ENCODE measurements at places on chromosomes 11 and 22.

DNA sequence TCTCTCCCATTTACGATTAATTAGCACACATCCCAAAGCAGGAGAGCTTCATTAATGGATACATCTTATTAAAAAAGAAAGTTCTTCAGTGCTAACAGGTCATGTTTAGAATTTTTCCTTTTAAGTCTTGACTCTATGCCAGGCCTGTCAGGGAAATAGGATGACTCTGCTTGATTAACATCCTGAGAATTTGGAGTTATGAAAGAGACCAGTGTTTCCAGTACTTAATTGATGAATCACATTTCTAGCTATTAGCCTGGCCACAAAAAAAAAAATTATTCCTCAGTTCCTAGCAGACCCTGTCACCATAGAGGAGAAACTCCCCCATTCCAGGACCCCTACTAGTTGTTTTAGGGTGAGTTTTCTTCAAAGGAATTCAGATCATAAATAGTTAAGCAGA lies 23.6 kb upstream of the ME3 start:
- DNase-seq, result peak; percentile 67

- DNase-seq, result no peak
Observed at GRCh38 chr11:12103411-12104225, 6.8 kb upstream of the MICAL2 start.

DNA sequence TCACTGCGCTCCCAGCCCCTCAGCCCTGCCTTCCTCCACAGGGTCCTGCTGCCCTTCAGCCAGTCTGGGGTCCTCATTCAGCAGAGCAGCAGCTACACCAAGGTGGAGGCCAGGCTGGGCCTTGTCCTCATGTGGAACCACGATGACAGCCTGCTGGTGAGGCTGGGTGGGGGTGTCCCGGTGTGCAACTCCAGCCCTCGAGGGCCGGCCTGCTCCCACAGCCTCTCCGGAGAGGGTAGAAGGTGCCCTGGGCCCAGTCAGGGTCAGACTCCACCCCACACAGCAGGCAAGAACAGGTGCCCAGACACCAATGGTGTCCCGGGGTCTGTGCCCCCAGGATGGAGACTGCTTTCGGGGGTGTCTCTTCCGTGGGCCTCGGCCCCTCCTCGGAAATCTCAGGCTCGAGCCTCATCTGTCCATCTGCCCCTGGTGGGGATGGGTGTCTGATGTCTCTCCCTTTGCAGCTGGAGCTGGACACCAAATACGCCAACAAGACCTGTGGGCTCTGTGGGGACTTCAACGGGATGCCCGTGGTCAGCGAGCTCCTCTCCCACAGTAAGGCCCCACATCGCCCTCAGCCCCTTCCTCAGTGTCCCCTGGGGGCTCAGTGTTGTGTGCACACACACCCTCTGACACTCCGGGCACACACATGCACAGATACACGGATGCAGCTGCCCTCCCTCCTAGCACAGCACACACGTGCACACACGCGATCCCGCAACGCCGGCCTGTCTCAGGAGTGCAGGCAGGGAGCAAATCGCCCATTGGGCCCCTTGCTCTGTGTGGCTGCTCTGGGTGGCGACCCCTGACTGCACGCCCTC lies 4.9 kb downstream of the MUC5AC start:
- DNase-seq, result no peak

- no peak for DNase-seq
Observed at GRCh38 chr22:19805821-19806212, 45.2 kb downstream of the TBX1 start.

DNA sequence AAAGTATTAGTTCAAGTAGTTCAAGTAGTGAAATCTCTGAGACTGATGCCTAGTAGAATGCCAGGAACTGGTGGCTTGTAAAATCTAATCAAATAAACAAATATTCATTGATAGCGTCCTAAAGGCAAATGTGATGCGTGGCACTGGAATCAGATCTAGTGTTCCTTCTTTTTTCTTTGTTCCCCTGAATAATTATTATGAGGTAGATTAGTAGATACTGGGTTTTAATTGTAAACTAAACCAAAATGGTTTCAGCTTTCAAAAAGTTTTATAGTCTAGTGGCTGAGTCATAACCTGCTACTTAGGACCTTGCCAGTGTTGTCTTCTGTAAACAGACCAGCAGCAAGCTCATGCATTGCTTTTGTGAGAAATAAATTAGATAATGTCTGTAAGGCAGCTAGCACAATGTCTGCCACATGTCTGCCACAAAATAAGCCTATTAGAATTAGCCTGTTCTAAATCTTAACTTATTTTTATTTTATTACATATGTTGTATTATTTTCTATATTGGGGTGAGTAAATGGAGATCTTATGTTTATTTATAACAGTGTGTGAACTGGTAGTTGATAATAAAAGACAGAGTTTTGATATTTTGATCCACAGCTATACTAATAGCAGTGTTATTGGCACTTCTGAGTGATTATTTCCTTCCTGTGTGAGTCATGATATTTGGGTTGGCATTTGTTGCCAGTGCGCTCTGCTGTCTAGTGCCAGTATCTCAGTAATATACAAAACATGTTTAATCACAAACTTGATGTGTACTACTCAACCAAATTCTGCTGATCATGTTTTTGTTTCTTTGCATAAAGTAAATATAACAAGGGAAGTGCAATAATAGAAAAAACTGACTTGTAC lies 135.7 kb downstream of the TMEM135 start:
- DNase-seq, result peak; percentile 92

GRCh38 chr22:44683237-44683636 lies 18.8 kb upstream of the PRR5 start:
- no peak for DNase-seq

GRCh38 chr22:29629903-29630516 lies 26.6 kb downstream of the NF2 start:
- DNase-seq, result no peak

- no peak for DNase-seq
Observed at GRCh38 chr11:63766531-63767235, 1.9 kb downstream of the ZFTA start.

- peak; percentile 85 for DNase-seq
Observed at GRCh38 chr11:70233511-70233934, 30.4 kb downstream of the FADD start.

- no peak for DNase-seq
Observed at GRCh38 chr11:23543651-23544222, 683.5 kb upstream of the CCDC179 start.

GRCh38 chr11:34380696-34381095 lies 22.9 kb upstream of the ABTB2 start:
- no peak for DNase-seq

DNA sequence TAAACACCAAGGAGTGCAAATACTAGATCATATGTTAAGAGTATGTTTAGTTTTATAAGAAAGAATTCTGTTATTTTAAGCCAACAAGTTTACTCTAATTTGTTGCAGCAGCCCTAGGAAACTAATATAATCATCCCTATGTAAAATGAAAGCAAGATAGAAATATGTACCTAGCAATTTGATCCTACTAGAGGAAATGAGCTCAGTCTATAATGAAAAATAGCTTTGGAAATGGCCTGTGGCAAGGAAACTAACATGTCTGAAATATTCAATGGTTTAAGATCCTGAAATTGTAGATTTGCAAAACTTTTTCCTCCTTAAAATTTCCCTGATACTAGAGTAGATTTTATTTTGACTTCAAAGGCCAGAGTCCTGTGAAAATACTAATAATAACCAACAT lies 112.7 kb upstream of the SLC5A12 start:
- DNase-seq, result no peak

GRCh38 chr11:87215236-87215635 lies 177.5 kb downstream of the TMEM135 start:
- no peak for DNase-seq

GRCh38 chr11:32426819-32427615 lies 8.3 kb downstream of the WT1 start:
- no peak for DNase-seq

DNA sequence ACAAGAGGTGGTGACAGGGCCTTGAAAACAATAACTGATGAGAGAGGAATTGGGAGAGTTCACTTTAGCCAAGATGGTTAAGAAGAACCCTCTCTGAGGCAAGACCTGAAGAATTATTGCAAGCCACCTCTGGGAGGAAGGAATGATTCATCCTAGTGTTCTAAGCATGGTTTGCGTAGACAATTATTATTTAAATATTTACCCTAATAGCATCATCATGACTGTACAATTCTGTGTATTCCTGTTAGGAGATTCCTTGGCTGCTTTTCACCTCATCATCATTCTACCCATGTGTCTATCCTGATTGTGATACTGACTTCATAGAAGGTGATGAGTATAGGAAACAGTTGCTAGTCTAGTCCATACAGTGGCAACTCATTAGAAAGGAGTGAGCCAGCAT lies 264.4 kb downstream of the DDX10 start:
- peak; percentile 39 for DNase-seq

GRCh38 chr11:131644204-131644795 lies 273.9 kb downstream of the NTM start:
- peak; percentile 34 for DNase-seq

DNA sequence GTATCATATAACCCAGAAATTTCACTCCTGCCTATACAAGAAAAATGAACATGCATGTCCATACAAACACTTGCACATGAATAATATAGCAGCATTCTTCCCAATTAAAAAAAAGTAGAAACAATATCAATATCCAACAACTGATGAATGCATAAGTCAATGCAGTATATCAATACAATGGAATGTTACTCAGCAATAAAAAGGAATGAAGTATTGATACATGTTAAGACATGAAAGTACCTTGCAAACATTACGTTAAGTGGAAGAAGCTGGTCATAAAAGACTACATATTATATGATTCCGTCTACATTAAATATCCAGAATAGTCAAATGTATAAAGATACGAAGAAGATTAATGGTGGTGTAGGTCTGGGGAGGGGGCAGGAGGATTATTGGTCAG lies 73.9 kb upstream of the DRD2 start:
- DNase-seq, result no peak

DNA sequence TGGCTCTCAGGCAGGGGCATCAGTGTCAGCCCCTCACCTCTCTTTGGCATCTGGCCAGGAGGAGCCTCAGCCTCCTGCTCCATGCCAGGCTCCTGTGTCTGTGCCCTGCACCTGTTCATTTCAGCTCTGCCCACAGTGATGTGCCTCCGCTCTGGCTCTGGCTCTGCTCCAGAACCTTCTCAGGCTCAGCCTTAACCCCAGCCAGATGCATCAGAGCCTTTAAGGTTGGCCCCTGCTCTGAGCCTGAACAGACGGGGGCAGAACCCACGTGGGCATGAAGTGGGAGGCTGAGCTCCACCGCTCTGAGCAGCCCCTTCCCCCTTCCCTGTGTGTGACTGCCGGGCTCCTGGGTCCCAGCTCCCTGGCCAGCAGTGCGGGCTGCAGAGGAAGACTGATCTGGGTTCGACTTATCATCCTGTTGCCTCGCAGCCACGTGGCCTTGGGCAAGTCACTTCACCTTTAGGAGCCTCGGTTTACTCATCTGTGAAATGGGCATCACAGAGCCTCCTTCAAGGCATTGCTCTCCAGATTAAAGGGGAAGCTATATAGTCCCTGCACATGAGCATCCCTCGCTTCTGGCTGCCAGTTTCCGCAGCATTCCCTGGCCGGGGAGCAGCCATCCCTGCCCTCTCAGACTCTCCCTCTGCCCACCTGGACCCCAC lies 44.7 kb upstream of the RTL6 start:
- no peak for DNase-seq

GRCh38 chr11:14541192-14541947 lies 21.2 kb upstream of the PSMA1 start:
- no peak for DNase-seq

GRCh38 chr11:117807482-117808327 lies 10.7 kb upstream of the DSCAML1 start:
- DNase-seq, result peak; percentile 39

DNA sequence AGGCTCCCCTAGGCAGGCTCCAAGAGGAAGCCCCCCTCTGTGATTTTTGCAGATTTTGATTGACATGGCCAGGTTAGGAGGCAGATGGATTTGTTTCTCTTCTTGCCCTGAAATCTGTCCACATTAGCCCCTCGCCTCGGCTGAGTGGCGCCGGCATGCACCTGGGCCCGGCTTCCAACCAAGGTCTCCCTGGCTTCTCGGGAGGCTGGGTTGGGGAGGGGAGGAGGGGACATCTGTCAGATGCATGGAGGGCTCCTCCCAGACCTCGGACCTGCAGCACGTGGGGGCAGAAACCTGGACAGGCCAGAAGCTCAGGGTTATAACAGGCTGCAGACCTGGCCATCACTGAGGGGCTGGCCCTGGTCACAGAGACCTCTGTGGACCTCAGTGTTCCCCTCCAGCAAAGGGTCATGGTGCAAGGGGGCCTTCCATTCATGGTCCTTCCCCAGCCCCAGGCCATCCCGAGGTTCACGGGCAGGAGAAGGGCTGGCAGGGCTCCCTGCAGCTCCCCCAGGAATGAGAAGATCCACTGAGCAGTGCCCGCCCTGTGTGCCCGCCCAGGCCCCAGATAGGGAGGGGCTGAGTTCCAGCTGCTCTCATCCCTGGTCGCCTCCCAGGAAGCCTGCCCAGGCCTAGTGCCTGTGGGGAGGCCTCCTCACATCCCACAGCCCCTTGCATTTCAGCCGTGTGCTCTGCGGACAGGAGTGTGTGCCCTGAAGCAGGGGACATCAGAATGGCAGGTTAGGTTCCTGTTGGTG lies 747.8 kb downstream of the BRD1 start:
- no peak for DNase-seq

DNA sequence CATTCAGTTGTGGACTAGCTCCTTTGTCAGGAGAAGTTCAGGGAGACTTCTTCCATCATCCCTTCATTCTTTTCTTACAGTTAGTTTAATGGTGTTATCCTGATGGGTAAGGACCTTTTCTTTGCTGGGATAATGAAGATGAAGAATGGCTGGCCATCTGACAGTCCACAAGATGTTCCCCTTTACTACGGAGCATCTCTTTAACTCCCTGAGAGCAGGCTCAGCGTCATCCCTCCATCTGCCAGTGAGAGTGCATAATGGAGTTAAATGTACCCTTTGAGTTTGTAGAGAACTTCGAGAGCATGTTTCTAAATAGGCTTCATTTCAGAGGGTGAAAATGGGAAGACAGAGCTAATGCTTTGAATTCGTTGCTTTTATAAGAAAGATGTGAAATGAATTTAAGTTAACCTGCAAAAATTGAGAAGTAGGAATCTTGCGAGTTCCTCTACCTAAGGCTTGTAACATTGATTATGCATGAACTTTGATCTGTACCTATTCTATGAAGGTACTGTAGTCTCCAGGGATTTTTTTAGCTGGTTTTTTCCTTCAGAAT lies 1.7 kb downstream of the EP300 start:
- no peak for DNase-seq

DNA sequence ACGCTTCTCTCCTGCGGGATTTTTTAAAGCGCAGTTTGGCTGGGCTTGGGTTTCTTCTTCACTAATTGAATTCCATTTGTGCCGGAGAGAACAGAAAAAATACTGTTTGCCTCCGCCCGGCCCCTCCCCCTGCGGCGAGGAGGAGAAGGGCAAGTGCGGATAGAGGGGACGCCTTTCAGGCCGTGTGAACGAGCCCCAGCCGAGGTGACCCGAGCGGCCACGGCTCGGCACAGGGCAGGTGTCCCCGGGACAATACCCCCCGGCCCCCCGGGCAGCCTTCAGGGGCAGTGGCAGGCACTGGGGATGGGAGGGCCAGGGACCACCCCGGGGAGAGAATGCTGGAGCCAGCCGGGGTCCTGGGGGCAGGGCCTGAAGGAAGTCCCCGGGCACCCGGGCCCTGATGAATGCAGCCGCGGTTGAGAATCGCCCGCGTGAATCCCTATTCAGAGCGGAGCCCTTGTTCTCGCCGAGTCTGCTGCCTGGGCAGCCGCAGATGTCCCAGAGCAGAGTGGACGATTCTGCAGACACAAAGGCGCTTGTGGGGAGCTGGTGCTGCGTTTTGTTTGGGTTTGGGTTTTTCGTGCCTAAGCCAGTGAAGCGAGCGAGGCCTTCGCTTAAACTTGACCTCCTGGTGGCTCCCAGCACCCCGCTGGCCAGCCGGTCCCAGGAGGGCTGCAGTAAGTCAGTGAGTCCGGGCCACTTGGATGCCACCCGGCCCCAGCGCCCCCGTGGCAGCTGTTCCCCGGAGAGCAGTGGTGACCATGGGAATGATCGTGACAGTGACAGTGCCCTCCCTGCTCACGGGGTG lies 96.0 kb downstream of the WNT7B start:
- DNase-seq, result no peak

Data from H4 (cell line).